Activated naive CD8-positive, alpha-beta T cell treated with anti-CD3 and anti-CD28 coated beads for 36 hours (primary cell): ENCODE measurements at places on chromosomes 3 and 15. TPM values are rescaled to one million over a fixed set of nuclear protein-coding genes. Genes with fewer than 3 reads are reported as not detected.

Gene ZNF501
- total RNA-seq, result 3.6 TPM

Gene CYP8B1
- total RNA-seq, result not detected

Gene FBXO40
- total RNA-seq, result not detected

Gene TEX9
- total RNA-seq, result 1.6 TPM

Gene GP5
- 0.80 TPM for total RNA-seq

Gene SATB1
- 94.8 TPM for total RNA-seq

Gene PPIP5K1
- 32.8 TPM for total RNA-seq

Gene CNTN3
- not detected for total RNA-seq

Gene GOLGA8O
- total RNA-seq, result not detected

Gene DUOX1
- 0.14 TPM for total RNA-seq

Gene HTR3E
- not detected for total RNA-seq

Gene SLC22A14
- total RNA-seq, result not detected

Gene COL6A6
- not detected for total RNA-seq

Gene IREB2
- 68.2 TPM for total RNA-seq

Gene CCR1
- total RNA-seq, result not detected

Gene GOLGA8T
- 0.21 TPM for total RNA-seq

Gene CD80
- 4.2 TPM for total RNA-seq

Gene FBXW12
- not detected for total RNA-seq

Gene NR2F2
- total RNA-seq, result not detected

Gene SH2D7
- not detected for total RNA-seq

Gene STAG1
- 44.6 TPM for total RNA-seq
